Naive thymus-derived CD8-positive, alpha-beta T cell (primary cell): ENCODE measurements at places on chromosomes 5 and 9. TPM values are rescaled to one million over a fixed set of nuclear protein-coding genes. Genes with fewer than 3 reads are reported as not detected.

PLAC8L1 gene
- total RNA-seq, result 1.8 TPM

- no peak for DNase-seq
Measured at GRCh38 chr9:33393581-33393980, 8.8 kb downstream of the AQP7 start.

DNA sequence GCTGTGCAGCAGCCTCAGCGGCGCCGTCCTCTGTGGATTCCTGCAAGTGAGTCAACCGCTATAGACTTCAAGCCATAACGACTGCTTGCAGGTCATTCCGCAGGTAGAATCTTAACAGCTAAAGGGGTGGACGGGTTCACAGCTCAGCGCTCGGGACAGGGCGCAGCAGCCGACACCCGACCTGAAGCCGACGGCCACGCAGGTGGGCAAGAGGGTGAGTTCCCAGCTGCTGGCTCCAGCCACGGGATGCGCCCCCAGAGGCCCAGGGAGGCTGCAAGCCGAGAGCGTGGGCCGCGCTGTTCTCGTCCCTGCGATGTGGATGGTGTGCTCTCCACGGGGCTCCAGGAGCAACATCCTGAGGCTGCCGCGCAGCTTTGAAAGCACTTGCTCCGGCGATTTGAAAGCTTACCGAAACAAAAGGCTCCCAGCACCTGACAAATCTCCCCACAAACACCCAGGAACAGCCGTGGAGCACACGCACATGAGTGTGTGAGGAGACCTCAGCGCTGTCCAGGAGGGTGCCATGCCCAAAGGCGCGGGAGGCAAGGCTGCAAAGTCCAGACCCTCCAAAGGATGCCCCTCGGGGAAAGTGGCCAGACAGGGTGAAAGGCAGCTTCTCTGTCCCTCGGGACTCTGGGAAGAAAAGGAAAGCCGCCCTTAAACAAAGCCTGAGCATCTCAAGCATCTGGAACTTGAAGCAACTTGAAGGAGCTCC lies 48.7 kb downstream of the EXD3 start:
- DNase-seq, result no peak

CDX1 gene
- not detected for total RNA-seq

- no peak for DNase-seq
Measured at GRCh38 chr9:88980740-88981203, 10.5 kb upstream of the S1PR3 start.

SMIM33 gene
- not detected for total RNA-seq

DNA sequence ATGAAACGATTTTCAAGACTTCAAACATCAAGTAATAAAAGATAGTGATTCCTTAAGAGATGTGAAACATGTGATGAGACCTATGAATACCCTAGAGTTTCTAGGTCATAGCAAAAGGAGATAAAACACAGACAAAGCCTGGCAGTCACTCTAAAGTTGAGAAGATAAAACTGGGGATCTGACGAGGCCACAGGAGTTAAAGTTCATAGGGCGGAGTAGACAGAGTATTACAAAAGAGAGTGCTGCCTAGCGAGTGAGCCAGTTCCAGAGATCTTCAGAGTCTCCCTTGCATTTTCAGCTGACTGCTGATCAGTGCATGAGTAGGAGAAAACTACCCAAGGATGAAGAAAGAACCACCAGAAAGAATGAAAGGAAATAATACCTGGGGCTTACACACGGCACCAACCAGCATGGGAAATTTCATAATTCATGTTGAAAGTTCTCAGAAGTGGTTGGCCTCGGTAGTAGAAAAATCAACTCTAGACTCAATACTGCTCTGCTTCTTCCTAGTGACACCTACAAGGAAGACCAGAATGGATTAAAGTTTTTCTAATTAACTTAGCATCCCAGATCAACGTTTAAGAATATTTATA lies 30.4 kb downstream of the FBXO4 start:
- no peak for DNase-seq

DNA sequence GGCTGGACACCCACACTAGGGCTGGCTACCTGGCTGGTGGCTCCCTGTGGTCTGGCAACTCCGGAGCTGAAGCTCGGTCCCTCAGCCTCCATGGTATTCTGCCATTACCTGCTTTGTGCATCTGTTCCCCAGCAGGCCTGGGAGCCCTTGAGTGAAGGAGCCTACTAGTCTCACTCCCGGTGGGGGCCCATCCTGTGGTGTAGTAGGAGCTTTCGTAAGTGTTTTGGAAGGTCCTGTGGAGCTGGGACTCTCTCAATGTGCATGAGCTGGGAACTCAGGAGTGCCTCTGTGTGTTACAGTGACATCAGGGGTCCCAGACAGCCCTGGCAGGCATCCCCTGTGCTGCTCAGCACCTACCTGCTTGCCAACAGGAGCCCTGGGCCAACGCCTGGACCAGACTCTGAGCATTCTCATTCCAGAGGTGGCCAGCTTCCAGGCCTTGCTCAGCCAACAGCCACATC lies 267.1 kb downstream of the GADD45G start:
- DNase-seq, result peak; percentile 43

DNA sequence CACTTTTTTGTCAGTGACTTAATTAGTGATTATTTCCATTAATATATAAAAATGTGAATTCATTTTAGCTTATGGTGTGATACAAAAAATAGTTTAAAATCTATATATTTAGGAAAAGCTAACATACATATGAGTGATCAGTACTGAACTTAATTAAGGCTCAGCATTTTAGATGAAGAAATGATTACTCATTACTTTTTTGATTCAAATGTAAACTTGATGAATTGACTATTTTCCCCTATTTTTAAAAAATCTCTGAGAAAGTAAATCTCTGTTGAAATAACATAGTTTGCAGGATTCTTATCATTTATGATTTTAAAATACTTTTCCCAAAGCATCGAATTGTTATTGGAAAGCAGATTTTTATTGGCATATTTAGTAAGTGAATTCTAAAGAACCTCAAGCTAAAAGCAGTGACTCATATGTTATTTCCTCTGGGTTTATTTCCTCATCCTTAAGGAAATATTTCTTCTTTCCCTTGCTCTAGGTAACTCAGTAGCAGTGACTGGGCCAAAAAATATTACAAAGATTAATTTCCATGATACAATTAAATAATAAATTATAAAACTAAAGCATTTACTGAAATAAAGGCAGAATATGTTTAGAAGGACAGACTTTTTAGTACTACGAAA lies 290.6 kb downstream of the FER start:
- DNase-seq, result no peak

- DNase-seq, result no peak
Measured at GRCh38 chr5:174384509-174384947, 339.0 kb downstream of the NSG2 start.

- no peak for DNase-seq
Measured at GRCh38 chr9:125972012-125972729, 225.0 kb downstream of the PBX3 start.

DNA sequence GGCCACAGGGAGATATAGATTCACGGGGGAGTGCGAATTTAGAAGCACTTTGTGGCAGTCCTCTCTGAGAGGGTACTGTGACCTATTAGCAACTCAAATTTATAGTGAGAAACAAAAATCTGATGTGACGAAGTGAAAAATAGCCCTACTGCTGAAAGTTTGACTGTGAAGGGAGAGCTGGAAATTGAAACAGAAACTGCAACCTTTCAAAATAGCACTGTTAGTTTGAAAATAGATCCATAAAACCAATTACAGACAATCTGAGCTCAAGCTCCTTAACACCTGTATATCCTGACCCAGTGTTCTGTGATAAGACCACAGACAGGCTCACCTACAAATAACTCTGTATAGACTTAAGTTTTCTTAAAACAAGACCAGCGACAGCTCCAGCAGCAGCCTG lies 420.1 kb downstream of the IRX1 start:
- DNase-seq, result no peak

DNA sequence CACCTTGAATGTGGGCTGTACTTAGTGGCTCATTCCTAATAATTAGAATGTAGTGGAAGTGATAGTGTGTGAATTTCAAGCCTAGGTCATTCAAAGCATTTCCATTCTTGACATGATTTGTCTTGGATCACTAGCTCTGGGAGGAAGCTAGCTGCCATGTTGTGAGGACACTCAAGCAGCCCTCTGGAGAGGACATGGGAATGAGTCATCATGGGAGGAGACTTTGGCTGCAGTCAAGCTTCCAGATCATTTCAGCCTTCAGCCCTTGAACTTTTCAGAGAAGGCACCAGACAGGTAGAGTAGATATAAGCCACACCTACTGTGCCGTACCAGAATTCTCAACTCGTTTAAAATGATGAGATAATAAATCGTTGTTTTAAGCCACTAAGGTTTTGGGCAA lies 506.9 kb downstream of the ZNF608 start:
- DNase-seq, result no peak

DNA sequence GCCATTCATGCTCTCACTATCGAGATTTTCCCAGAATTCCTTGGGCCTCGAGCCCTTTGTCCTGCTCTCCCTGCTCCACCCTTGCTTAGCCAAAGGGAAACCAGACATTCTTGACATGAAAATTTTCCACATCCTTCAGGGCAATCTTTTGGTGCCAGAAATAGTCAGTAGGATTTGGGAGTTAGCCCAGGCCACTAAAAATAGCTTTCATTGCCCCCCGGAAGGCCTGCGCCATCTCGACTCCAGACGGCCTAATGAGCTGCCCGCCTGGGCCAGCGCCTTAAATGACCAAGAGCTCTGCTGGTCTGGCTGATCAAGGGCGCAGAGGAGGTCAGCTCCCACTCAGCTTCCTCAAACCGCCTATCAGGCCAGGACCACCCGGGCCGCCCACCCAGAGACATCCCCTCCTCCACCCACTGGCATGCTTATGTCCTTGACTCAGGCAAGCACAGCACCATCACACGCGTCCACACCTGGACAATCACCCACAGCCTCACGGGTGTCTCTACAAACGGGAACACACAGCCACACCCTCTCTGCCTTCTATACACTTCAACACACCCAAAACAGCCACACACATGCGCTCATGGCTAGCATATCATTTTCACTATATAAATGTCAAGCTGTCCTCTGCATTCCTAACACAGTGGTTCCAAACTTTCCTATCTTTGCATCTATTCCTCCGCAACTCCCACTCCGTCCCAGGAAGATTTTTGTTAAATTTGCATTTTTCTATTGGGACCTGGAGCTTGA lies 20.9 kb downstream of the DUSP1 start:
- DNase-seq, result no peak

GRCh38 chr9:8680658-8681057 lies 881.1 kb upstream of the DMAC1 start:
- DNase-seq, result no peak

DNA sequence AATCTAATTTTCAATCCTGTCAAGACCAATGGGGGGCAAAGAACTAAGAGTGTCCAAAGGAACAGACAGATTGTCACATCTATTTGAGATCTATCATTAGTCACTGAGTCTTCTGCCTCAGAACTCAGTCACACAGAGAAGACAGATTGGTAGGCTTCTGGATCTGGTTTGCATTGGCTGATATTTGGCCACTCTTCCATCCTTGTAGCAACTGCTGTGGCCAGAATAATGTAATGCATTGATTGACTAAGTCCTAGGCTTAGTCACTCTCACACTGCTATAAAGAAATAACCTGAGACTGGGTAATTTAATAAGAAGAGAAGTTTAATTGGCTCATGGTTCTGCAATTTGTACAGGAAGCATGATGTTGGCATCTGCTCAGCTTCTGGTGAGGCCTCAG lies 458.5 kb downstream of the ACTL7B start:
- DNase-seq, result no peak

DNA sequence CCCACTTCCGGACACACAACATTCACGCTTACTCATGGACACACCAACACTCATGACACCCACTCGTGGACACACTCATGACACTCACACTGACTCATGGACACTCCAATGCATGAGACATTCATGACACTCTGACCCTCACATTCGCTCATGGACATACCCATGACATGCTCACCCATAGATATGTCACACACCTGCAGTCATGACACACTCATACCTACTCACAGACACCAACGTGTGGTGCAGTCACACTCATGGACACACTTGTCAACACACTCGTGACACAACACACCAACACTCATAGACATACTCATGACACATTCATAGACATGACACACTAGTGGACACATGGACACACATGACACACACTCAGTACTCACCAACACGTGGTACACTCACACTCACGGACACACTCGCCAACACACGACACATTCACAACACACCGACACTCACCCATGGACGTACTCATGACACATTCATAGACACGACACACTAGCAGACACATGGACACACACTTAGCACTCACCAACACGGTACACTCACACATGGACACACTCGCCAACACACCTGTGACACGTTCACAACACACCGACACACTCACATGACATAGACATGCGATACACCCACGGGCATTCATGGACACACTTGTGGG lies 73.4 kb downstream of the PHF2 start:
- no peak for DNase-seq

- no peak for DNase-seq
Measured at GRCh38 chr5:155189981-155190380, 176.4 kb downstream of the KIF4B start.

FUBP3 gene
- total RNA-seq, result 51.6 TPM

DNA sequence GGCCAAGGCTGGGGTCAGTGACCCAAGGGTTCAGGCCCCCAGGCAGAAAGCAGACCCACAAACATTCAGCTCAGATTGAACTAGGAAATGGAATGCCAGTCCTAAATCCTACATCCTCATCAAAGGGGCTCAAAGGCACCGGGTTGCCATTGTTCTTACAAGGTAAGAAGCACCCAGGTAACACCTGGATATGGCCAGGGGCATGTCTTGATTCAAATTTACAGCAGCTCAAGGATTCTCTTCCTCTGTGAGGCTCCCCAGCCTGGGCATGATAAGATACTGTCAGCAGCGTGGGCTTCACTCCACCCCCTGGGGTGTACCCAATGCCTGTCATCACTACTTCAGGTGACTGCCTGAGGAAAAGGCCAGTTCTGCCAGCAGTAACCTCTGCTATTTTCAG lies 92.1 kb upstream of the FSTL4 start:
- no peak for DNase-seq

DNA sequence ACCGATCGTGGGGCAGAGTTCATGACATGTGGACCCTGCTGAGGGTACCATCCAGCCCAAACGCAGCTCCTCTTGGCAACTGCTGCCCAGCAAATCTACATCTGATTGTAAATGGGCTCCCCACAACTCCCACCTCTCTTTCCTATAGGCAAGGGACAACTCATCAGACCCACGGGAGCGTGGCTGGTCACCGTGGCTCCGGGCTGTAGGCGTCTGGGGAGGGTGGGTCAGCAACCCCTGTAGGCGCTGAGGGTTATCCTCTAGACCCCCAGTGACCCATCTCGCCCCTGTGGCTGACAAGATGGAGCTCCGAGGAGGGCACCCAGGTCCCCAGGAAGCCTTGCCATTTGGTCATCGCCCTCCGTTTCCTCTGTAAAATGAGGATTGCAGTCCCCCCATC lies 122.4 kb downstream of the ZNF354C start:
- no peak for DNase-seq

- no peak for DNase-seq
Measured at GRCh38 chr9:5185220-5185840, at the start of gene INSL6. Gene INSL6 (minus strand): TSS chr9:5185639. CDS start chr9:5185602, 37 bp downstream.

SNX18 gene
- total RNA-seq, result 33.9 TPM

DNA sequence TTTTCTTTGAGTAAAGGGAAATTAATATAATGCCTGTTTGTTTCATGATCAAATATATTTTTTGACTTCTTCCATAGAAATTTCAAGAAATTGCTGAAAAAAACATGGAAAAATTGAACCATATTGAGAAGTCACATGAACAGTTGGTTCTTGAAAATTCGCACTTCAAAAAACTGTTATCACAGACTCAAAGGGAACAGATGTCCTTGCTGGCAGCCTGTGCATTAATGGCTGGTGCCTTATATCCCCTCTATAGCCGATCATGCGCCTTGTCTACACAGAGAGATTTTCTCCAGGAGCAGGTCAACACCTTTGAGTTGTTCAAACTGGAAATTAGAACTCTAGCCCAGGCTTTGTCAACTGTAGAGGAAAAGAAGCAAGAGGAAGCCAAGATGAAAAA lies 191.4 kb downstream of the CCDC171 start:
- DNase-seq, result no peak

PTGER4 gene
- total RNA-seq, result 30.7 TPM

GRCh38 chr5:136674178-136674577 lies 308.8 kb upstream of the TRPC7 start:
- DNase-seq, result no peak
